ENCODE measurements at places on chromosomes 13 and 19. TPM values are rescaled to one million over a fixed set of nuclear protein-coding genes. Genes with fewer than 3 reads are reported as not detected.
A peak's percentile ranks its signal among the peaks of the same experiment; 100 is the strongest.

Gene RXFP2
- total RNA-seq, result not detected

Gene GPR12
- total RNA-seq, result not detected

DNA sequence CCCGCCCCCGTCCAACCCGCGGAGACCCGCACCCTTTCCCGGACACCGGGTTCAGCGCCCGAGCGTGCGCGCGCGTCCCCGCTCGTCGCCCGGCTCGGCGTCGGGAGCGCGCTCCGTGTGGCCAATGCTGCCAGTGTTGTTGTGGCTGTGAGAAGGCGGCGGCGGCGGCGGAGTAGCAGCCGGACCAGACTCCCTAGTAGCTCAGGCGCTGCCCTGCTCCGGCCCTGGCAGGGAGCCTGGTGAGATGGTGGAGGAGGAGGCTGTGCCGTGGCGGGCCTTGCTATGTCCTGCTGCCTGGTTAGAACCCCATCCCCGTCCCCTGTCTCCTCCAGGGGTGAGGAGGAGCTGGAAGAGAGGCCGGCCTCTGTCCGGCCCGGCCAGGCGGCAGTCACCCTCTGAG, 553.2 kb downstream of the TUBA3C start:
- DNase-seq, result no peak

- no peak for DNase-seq
Measured at GRCh38 chr19:6717441-6717971, 2.9 kb downstream of the C3 start.

- no peak for DNase-seq
Measured at GRCh38 chr13:91813253-91813652, 414.8 kb downstream of the GPC5 start.

- DNase-seq, result peak; percentile 29
Measured at GRCh38 chr13:43085545-43085944, 62.2 kb downstream of the DNAJC15 start.

DNA sequence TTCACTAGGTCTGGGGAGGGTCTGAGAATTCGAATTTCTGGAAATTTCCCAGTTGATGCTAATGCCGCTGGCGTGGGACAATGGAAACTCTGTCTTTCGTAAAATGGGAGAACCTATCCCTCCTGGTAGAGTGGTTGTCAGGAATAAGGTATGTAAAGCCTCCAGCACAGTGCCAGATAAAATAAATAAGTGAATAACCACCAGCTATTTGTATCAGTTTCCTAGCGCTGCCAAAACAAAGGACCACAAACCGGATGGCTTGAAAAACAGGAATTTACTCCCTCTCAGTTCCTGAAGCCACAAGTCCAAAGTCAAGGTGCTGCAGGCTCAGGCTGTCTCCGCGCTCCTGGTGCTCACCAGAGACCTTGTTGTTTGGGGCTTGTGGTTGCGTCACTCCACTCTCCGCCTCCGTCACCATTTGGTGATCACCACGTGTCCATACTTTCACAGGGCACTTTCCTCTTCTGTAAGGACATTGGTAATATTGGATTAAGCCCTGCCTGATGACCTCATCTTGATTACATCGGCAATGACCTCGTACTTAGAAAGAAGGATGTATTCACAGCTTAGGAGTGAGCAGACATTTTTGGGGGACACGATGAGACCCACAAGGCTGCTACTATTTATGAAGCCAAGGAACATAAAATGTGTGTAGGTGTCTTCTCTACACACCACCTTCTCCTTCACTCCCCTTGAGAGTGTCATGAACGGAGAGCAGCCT, 428.5 kb downstream of the IRS2 start:
- DNase-seq, result no peak

- DNase-seq, result no peak
Measured at GRCh38 chr13:35225159-35225558, 251.3 kb downstream of the MAB21L1 start.

DNA sequence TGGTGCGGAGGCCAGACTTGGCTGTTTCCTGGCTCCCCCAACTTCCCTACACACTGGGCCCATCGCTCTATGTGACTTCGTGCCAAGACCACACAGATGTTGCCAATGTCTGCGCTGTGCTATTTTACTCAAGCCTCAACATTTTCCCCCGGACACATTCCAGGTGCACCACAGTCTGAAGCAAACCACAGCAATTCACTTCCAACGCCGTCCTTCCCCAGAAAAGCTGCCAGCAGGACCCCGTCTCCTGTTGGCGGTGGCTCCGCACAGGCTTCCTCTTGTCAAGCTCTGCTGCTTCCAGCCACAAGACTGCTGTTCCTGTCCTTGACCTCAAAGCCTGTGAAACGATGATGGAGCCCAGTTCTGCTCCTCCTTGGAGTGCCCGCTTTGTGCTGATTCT, 100.7 kb downstream of the CRYL1 start:
- no peak for DNase-seq

Gene ZFR2
- total RNA-seq, result not detected
